ENCODE measurements at places on chromosomes 5 and 9.

GRCh38 chr5:87303324-87303723 is 35.6 kb downstream of the RASA1 start:
- no peak for DNase-seq

DNA sequence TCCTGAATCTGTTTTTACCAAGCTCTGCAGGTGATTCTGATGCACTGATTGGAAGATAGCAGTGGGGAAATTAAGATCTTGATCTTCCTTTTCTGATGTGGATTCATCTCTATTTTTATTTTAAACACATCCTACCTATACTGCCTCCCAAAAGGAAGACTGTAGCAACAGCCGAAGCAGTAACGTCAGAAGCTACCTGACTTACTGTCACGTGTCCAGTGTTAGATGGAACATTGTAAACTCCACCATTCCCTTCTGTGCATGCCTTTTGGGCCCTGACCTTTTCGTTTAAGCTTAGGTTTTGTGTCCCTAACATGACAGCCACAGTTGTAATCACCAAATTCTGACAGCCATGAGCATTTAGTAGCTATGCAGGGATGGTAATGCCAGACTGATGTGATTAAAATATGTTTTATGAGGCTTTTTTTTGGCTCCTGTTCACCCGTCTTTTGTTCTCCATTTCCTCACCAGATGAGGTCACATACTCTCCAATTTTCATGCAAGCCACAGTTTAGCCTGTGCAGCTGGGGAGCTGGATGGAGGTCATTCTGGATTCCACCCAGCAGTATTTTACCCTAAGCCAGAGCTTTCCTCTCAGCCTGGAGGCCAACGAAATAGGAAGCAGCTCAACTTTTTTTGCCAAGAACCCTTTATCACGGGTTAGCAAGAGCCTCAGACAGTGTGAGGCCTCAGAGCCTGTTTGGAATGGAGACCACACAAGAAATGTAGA is 15.6 kb upstream of the FOXD1 start:
- no peak for DNase-seq

GRCh38 chr5:19406576-19407365 is 581.2 kb downstream of the CDH18 start:
- no peak for DNase-seq

DNA sequence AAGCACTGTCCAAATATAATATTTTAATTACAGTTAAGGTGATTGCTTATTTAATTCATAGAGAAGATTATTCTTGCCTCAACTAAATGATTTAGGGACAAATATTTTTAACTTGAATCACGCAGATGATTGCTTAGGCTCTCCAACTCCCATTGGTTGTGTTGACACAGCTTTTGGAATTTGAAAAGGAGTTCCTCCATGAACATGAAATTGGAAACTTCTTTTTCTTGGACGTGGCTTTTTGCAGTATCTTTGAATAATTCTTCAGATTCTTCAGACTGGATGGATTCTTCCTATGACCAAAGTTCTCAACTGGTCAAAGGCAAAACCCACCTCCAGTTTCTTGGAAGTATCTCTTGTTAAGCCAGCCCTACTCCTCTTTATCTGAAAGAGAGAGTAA is 456.4 kb upstream of the KLF4 start:
- no peak for DNase-seq

DNA sequence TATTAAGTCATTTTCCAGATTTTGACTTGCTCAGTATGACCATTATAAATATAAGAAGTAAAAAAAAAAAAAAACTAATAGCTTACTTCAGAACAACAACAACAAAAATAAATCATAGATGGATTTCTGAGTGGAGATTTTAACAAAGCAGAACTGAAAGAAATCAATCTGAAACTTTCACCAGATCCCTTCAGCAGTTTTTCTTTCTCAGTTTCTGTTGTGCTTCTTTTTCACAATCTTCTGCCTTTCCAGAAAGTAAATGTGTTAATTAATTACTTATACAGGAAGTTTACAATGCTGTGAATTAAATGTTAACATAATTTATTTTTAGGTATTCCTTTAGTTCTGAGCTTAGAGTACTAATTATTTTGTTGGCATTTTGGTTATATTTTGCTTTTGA is 73.5 kb downstream of the CHSY3 start:
- DNase-seq: no peak

- DNase-seq: no peak
Measured at GRCh38 chr9:9913276-9913832, 699.4 kb downstream of the PTPRD start.
